ENCODE measurements at places on chromosomes 1 and 21. TPM values are rescaled to one million over a fixed set of nuclear protein-coding genes. Genes with fewer than 3 reads are reported as not detected.
A peak's percentile ranks its signal among the peaks of the same experiment; 100 is the strongest.

GRCh38 chr1:46515576-46515975 lies 25.9 kb downstream of the DMBX1 start:
- peaks cover 31% of the 10 kb centered on the region for H3K27me3 ChIP-seq
- H3K4me1 ChIP-seq, result no peaks in the 10 kb centered on the region
- H3K36me3 ChIP-seq, result no peaks in the 10 kb centered on the region
- no peak overlapping the region for H3K27ac ChIP-seq
- H3K4me3 ChIP-seq, result no peak overlapping the region
- no peak for DNase-seq

- H3K4me1 ChIP-seq, result peaks cover 60% of the 10 kb centered on the region
- DNase-seq, result no peak
- H3K36me3 ChIP-seq, result peaks cover 13% of the 10 kb centered on the region
These were observed 4.2 kb upstream of the PRXL2B start for GRCh38 chr1:2582391-2582790.

DNA sequence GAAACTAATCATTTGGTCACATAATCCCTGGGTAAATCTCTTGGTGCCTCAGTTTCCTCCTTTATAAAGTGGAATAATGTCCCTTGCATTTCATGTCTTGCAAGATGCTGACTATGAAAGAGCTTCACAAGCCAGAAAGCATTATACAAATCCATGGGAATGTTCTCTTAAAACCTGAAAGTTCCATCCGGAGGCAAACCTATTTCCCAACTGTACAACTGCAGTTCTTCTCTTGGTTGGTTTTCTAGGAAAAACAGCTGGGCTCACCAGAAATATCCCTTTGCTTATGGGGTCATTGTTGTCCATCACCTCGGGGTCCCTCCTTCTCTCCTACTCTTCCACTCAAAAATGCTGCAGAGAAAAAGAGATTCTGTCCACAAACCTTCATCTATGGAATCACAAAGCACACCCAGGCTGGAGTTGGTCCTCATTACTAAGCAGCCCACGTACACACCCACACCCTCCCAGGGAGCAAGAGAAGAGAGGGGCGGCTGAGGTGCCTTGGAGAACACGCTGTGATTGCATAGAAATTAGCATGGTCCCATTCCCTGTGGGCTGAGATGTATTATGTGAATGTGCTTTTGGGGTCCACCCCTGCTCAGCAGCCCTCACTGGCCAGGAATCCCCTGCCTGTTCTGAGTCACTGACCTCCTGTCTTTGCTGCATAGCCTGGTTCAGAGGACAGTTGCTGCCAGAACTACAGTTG lies 5.0 kb upstream of the PLXNA2 start:
- no peak for DNase-seq
- H3K27ac ChIP-seq, result no peak overlapping the region
- peaks cover 27% of the 10 kb centered on the region for H3K27me3 ChIP-seq

GRCh38 chr1:25729790-25730644 lies 70.0 kb upstream of the SELENON start:
- H3K4me1 ChIP-seq, result peaks cover 27% of the 10 kb centered on the region
- H3K27me3 ChIP-seq, result peaks cover 53% of the 10 kb centered on the region
- peaks cover 3% of the 10 kb centered on the region for H3K36me3 ChIP-seq
- no peak for DNase-seq

GRCh38 chr1:198850196-198850595 lies 211.4 kb downstream of the PTPRC start:
- H3K27me3 ChIP-seq, result no peaks in the 10 kb centered on the region
- no peaks in the 10 kb centered on the region for H3K4me1 ChIP-seq
- H3K27ac ChIP-seq, result no peak overlapping the region
- no peak for DNase-seq
- peaks cover 71% of the 10 kb centered on the region for H3K36me3 ChIP-seq

GRCh38 chr1:206002871-206003801 lies at the start of gene RAB7B:
Gene RAB7B (minus strand): TSS chr1:206003395. CDS start chr1:205994135, 9,260 bp downstream.
- H3K36me3 ChIP-seq, result no peaks in the 10 kb centered on the region
- H3K4me3 ChIP-seq, result no peak within 1 kb of the TSS
- peaks cover 7% of the 10 kb centered on the region for H3K27me3 ChIP-seq
- H3K4me1 ChIP-seq, result no peaks in the 10 kb centered on the region

- no peak for DNase-seq
- H3K4me3 ChIP-seq, result no peak overlapping the region
- no peaks in the 10 kb centered on the region for H3K36me3 ChIP-seq
- H3K4me1 ChIP-seq, result peaks cover 6% of the 10 kb centered on the region
- peaks cover 11% of the 10 kb centered on the region for H3K27me3 ChIP-seq
These were observed 2.8 kb downstream of the LINGO4 start for GRCh38 chr1:151802372-151802771.

GRCh38 chr21:42459546-42460215 lies 36.3 kb downstream of the RSPH1 start:
- no peak overlapping the region for H3K27ac ChIP-seq
- no peak for DNase-seq
- peaks cover 68% of the 10 kb centered on the region for H3K4me1 ChIP-seq
- H3K27me3 ChIP-seq, result no peaks in the 10 kb centered on the region

DNA sequence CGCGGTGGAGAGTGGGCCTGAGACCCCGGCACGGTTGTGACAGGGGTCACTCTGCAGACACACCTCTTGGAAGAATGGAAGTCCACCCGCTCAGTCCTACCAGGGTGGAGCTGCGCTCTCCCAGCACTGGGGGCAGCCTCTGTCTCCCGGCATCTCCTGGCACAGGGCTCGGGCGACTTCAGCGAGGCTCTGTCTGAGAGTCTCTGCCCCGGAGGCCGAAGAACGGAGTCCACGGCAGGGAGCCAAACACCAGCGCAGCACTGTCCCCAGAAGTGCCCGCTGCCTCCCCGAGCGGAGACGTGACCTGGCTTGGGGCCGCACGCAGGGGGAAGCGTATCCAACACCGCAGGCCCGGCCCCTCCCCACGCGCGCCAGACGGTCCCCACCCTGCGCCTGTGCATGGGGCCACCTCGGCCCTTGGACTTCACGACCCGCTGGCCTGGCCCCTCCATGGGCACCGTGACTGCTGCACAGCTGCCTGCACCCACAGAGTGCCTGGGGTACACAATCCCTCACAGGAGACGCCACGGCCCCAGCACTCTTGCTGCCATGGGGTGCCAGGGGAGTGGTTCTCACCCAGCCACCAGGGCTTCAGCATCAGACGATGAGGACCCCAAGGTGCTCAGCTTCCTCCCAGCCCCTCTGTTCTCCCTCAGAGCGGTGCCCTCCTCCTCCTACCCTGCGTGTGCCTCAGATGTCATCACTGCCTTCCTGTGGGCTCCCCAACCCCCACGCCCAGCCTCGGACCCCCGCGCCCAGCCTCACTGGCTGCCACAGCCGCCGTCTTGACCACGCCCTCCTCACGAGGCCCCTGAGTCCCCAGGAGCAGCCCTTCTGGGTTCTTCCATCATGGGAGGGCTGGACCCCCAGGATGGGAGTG lies 14.9 kb upstream of the RNF223 start:
- no peak overlapping the region for H3K4me3 ChIP-seq
- DNase-seq, result no peak
- peaks cover 3% of the 10 kb centered on the region for H3K4me1 ChIP-seq
- peaks cover 3% of the 10 kb centered on the region for H3K36me3 ChIP-seq

DNA sequence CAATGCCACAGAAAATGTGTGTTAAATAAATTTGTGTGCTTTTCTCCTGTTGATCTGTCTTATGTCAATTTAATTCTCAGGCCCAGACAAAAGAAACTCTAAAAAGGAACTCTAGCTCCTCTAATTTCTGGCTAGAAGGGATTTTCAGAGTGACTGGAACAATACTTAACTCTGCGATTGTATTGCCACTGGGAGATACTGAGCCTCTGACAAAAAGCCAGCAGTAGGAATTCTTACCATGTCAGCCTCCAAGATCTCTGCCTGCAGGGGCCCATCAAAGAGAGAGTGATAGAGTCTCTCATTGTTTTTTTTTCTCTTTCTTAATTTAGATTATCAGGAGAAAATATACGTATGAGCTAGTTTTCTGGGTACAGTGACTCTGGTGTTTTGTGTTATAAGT lies 1165.7 kb downstream of the BRINP3 start:
- H3K4me1 ChIP-seq, result no peaks in the 10 kb centered on the region
- DNase-seq, result no peak
- no peak overlapping the region for H3K27ac ChIP-seq
- no peak overlapping the region for H3K4me3 ChIP-seq
- H3K27me3 ChIP-seq, result no peaks in the 10 kb centered on the region
- no peaks in the 10 kb centered on the region for H3K36me3 ChIP-seq

- H3K4me1 ChIP-seq, result peaks cover 26% of the 10 kb centered on the region
- no peak for DNase-seq
- peaks cover 41% of the 10 kb centered on the region for H3K36me3 ChIP-seq
- peaks cover 26% of the 10 kb centered on the region for H3K27me3 ChIP-seq
- H3K27ac ChIP-seq, result peak overlapping the region; percentile 91
These were observed 595 bp downstream of the GLUL start for GRCh38 chr1:182391028-182391361.

DNA sequence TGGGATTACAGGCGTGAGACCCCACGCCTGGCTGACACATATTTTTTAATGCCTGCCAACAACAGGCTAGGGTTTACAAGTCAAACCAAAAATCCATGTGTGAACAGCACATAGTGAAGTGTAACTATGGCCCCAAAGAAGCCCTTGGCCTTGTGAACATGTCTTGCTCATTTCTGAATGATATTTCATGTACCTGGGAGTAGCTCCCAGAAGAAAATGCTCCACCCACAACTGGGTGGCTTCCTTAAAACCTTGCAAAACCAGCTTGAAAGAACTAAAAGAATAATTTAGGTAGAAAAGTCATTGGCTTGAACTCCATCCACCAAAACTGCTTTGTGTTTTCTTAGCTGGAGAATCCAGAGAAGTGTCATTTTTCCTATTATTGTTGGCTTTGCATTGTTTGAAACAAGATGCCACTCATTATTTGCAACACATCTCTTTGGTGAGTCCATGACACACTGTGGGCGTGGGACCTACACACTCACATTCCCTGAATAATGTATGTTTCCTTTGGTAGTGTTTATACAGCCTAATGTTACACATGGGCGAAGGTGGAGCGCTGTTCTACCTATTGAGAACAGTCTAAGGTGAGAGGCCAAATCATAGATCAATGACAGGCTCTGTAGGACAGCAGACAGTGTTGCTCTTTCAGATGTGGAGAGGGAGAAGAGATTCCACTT lies 28.5 kb upstream of the SDE2 start:
- H3K4me1 ChIP-seq, result peaks cover 2% of the 10 kb centered on the region
- H3K27me3 ChIP-seq, result no peaks in the 10 kb centered on the region
- no peak for DNase-seq
- H3K4me3 ChIP-seq, result no peak overlapping the region
- H3K27ac ChIP-seq, result no peak overlapping the region
- no peaks in the 10 kb centered on the region for H3K36me3 ChIP-seq

DNA sequence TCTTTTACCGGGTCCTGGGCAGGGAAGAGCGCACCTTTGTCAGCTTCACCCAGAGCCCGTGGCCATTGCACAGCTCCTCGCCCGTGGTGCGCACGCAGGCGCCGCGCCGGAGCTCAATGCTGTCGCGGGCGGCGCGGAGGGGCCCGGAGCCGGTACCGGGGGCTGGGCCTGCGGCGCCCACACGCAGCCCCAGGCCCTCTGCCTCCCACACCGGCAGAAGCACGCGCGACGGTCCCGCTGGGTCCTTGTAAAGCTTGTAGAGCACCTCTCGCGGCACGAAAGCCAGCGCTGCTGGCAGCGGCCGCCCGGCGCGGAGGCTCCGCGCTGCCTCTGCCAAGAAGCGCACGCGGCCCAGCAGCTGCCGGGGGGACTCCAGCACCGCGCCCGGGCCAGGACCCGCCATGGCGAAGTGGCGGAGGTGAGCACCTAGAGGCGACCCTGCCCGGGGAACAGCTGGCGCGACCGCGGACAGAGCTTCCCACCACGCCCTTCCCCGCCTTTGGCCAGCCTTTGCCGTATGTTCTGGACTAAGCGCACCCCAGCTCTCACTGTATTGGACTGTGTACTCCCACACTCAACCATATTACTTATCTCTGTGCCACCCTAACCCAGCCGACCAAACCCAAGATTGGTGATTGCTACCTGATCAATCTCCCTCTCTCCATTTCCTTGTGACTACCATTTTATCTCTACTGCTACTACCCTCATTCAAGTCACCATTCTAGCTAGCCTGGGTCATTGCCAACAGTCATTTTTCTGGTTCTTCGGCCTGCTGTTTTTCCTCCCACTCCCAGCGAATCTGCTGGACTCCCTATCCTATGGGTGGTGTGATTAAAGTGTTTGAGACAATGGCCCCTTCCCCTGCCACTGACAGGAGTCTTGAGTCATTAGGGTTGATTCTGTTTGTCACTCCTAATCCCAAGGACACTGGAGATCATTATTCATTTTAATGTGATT lies at the start of gene HECTD3:
TSS of gene HECTD3 (minus strand) at position 470 of the 957 bp plus-strand sequence. CDS start at position 403, 67 bp downstream.
- peak within 1 kb of the TSS; percentile 81 for H3K27ac ChIP-seq
- H3K4me1 ChIP-seq, result peaks cover 42% of the 10 kb centered on the region
- DNase-seq, result peak; percentile 79
- H3K36me3 ChIP-seq, result peaks cover 20% of the 10 kb centered on the region
- peak within 1 kb of the TSS; percentile 75 for H3K4me3 ChIP-seq

- peak overlapping the region; percentile 90 for H3K4me3 ChIP-seq
- peaks cover 32% of the 10 kb centered on the region for H3K4me1 ChIP-seq
- H3K27me3 ChIP-seq, result peaks cover 3% of the 10 kb centered on the region
- no peak for DNase-seq
These were observed 1.2 kb upstream of the NUCKS1 start for GRCh38 chr1:205751036-205751651.

- no peaks in the 10 kb centered on the region for H3K36me3 ChIP-seq
- no peaks in the 10 kb centered on the region for H3K27me3 ChIP-seq
- H3K4me3 ChIP-seq, result no peak overlapping the region
- H3K4me1 ChIP-seq, result no peaks in the 10 kb centered on the region
These were observed 70.0 kb downstream of the KCTD3 start for GRCh38 chr1:215637041-215637573.

DNA sequence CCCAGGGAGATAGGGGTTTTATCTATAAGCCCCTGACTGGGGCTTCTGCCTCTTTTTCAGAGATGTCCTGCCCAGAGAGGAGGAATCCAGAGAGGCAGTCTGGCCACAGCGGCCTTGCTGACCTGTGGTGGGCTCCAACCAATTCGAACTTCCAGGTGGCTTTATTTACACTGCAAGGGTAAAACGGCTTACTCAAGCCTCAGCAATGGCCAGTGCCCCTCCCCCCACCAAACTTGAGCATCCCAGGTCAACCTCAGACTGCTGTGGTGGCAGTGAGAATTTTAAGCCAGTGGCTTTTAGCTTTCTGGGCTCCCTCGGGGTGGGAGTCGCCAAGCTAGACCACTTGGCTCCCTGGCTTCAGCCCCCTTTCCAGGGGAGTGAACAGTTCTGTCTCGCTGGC lies 384.0 kb upstream of the BEND5 start:
- no peaks in the 10 kb centered on the region for H3K36me3 ChIP-seq
- DNase-seq, result no peak
- no peak overlapping the region for H3K4me3 ChIP-seq
- H3K4me1 ChIP-seq, result no peaks in the 10 kb centered on the region
- no peak overlapping the region for H3K27ac ChIP-seq

Gene SELP
- not detected for total RNA-seq

Gene PRELP
- total RNA-seq, result not detected

Gene AGPAT3
- 72.5 TPM for total RNA-seq

Gene KIF26B
- total RNA-seq, result 0.03 TPM

Gene SWT1
- total RNA-seq, result 2.2 TPM

Gene MEGF6
- total RNA-seq, result 7.1 TPM

Gene ST6GALNAC5
- not detected for total RNA-seq

Gene KLHDC9
- 0.91 TPM for total RNA-seq

Gene PPFIA4
- 31.9 TPM for total RNA-seq
